NCI-H774 (cell line): ENCODE measurements at places on chromosomes 3 and 15.

DNA sequence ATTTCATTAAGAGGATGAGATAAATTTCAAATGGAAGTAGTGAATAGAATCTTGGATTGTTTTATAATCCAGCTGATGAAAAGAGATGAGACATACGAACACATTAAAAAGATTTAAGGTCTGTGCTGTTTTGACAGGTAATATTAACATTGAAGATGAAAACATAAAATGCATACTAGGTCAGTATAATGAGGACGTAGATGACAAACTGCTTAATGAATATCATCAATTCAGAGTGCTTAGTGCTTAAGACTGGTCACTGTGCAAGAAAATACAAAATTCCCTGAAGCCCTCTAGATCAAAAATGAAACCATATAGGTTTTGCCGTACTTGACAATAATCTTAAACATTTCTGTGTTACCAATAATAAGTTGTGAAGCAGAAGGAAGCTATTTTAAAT lies 173.4 kb upstream of the THRB start:
- DNase-seq: no peak

DNA sequence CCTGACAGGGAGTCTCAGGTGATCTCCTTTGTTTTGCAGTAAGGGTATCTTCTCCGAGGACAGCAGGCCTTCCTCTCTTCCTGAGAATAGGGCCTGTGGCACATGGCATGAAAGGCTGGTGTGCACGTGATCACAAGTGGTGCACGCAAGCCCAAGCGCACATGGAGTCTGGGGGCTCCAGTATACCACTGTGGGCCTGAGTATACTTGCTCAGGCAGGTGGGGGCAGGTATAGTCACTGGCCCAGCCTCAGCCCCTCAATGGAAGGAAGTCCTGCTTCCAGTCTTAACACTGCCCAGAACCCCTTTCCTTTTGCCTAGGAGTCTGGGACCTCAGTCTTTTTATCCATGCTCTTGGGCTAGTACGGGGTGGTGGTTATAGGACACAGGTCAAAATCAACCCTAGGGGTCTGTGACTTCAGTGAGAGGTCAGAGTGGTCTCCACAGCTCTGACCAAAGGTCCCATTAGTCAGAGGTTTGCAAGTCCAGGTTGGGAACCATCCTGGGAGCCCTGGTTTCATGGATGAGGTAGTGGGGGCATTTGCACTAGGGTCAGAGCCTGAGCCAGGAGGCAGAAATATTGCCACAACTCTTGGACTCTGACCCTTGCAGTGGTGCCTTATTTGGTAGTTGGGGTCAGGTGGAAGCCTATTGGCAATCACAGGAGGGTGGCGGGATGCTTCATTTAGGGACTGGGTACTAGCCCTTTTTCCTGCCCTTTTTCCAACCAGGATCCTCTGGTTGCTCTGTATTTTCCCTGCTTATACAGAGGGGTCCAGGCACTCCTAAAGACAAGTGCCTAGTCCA lies 823 bp upstream of the CCDC71 start:
- DNase-seq: no peak

DNA sequence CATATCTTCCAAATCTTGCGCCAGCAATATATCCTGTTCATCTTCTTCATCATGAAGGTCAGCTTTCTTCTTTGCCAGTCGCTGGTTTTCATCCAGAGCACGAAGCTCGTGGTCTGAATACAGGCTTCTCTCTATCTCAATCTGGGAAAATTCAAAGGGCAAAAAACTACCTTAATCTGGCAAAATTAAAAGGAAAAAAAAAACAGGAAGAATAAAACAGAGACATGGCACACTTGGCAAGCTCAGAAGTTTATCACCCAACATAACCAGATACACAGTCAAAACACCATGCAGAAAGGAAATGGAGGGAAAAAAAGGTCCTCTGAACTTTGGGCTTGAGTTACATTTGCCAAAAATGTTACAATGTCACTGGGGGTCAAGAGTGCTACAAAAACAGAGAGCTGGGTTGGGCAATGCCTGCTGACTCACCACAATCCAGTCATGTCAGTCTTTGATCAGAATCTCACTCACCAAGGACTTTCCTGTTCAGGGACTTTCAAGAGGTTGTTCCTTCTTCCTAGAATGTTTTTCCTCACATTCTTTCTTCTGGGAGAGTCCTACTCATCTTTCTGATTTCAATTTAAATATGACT lies 1.5 kb downstream of the MRPL46 start:
- DNase-seq: no peak

DNA sequence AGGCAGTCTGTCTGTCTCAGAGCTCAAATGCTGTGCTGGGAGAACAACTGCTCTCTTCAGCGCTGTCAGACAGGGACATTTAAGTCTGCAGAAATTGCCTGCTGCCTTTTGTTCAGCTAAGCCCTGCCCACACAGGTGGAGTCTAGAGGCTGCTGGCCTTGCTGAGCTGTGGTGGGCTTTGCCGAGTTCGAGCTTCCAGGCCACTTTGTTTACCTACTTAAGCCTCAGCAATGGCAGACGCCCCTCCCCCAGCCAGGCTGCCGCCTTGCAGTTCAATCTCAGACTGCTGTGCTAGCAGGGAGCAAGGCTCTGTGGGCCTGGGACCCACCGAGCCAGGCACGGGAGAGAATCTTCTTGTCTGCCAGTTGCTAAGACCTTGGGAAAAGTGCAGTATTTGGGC lies 25.0 kb upstream of the RPP14 start:
- no peak for DNase-seq

- no peak for DNase-seq
These were observed 85.3 kb upstream of the GOLGA8J start for GRCh38 chr15:29997499-29997898.

- no peak for DNase-seq
These were observed 72.0 kb downstream of the NUP210 start for GRCh38 chr3:13348100-13348499.

DNA sequence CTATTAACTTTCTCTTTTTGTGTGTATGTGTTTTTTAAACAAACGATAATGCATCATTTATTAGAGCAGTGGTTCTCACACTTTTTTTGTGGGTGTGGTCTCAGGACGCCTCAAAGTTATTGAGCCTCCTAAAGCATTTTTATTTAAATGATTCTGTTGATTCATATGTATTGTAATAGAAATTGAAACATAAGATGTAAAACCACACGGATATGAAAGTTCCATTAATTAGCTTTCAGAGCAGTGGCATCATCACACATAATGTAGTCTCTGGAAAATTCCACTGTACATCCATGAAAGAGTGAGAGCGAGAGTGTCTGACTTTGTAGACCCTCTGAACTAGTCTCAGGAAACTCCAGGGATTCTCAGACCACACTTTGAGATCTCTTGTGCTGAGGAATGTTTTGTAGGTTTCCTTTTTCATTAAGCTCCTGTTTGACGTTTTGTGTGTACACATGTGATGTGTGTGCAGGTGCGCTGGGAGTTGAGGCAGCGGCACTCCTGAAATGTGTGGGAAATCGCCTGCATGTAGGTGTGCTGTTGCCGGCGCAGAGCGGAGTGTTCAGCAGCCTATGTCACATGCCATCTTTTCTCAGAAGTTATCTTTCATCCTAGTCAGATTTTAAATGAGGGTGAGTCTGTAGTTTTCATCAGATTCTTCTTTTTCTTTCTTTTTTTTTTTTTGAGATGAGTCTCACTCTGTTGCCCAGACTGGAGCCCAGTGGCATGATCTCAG lies 5.3 kb upstream of the TRAK1 start:
- no peak for DNase-seq

DNA sequence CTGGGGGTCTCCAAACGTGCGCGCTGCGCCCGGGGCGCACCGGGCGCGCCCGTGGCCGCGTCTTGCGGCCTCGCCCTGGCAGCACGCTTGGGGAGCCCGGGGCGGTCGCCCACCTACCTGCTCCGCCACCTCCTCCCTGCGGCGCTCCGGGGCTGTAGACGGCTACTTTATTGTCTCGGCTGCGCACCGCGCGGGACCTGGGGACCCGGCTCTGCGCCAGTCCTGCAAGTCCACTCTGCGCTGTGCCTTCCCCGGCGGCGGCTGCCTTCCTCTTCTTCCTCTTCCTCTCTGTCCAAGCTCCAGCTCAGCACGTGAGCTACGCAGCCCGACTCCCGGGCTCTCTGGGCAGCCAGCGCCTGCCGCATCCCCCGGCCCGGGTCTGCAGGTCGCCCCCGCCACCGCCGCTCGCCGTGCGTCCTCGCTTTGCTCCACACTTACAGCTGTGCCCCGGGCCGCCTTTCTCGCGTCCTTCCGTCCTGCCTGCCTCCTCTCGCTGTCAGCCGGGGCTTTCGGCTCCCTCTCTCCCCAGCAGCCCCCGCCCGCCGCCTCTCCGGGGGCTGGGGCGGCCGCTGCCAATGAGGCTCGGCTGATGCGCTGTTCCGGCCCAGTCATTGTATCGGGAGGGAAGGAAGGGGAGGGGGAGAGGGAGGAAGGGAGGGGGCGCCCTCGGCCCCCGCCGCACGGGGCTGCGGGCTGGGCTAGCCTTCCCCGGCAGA lies 156.4 kb upstream of the FRMD4B start:
- DNase-seq: no peak

GRCh38 chr15:59993950-59994401 lies 10.1 kb upstream of the FOXB1 start:
- no peak for DNase-seq

DNA sequence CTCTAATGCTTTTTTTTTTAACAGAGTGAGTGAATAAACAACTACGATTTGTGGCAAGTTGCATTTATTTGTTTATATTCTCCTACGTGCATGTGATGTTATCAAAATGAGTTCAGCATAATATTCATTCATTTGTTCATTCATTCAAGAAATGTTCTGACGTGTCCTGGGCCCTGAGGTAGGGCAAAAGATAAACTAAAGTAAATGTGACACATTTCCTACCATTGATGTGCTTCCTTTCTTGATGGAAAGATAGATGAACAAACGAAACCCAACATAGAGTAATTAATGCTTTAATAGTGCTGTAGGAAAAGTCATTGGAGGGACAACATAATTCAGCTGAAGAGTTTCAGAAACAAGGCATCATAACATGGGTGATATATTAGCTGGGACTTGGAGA lies 261.5 kb upstream of the KCNMB2 start:
- DNase-seq: no peak
